ENCODE measurements at places on chromosomes 4 and X.

- DNase-seq = no peak
Observed at GRCh38 chr4:64776820-64777219, 367.6 kb upstream of the TECRL start.

- DNase-seq = no peak
Observed at GRCh38 chrX:138890491-138890890, 179.0 kb upstream of the FGF13 start.

GRCh38 chr4:101649790-101650515 is 140.6 kb upstream of the BANK1 start:
- no peak for DNase-seq

DNA sequence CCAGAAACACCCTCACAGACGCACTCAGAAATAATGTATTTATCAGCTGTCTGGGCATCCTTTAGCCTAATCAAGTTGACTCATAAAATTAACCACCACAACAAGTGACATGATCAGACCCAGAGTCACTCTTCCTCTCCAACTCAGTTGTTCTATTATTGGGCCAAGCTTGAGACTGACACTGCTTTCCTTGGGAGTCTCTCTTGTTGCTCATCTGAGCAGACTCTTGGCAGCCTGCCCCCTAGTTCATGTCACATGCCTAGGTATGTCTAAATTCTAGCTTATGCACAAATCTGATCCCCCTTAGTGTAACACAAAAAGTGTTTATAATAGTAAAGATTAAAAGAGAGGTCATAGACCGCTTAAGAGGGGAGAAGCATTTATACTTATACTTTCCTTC is 72.6 kb upstream of the ADAMTS3 start:
- DNase-seq = no peak

DNA sequence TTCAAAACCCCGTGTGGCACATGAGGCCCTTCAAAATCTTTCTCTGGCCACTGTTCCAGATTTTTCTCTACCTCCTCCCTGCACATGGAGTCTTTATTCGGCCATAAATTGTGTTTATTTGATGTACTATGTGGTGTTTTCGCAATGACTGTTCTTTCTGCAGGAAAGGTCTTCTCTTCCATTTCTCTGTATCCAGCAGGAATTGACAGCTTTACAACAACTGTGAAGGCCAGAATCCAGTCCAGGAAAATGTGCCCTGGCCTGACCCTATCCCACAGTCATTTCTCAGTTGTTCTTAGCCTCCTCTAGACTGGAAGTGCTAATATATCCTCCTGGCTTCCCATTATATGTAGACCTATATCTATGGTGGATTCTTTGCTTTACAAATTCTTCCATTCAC is 191.4 kb downstream of the COL25A1 start:
- no peak for DNase-seq

DNA sequence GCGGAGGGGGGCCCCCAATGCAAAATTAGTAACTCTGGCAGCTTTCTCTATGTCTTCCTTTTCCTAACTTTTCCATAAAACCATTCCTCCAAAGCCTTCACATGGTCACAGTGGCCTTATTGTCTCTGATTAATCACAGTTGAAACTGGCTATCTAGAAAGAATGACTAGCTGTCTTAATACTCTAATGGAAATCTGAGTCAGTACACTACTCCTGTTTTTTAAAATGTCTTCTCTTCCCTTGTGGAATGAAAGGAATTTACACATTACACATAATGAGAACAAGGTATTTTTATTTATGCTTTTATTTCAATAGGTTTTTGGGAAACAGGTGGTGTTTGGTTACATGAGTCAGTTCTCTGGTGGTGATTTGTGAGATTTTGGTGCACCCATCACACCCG is 66.3 kb upstream of the PUDP start:
- no peak for DNase-seq

DNA sequence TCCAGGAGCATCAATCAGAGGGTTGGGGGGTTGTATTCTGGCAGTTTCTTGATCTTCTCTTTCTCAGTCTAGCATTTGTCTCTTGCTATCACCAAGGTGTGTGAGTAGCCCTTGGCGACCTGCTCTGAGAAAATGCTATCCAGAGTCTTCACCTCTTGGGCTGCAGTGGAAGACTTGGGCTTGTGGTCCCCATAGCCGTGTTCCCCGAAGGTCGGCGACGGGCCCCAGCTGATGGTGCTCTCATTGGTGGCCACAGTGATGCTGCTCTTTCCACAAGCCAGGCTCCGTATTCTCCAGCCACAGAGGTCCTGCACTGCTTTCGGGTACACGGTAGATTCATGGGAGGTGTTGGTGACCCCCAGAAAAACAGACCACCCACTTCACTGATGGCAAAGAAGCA is 25.9 kb upstream of the ETNPPL start:
- no peak for DNase-seq

DNA sequence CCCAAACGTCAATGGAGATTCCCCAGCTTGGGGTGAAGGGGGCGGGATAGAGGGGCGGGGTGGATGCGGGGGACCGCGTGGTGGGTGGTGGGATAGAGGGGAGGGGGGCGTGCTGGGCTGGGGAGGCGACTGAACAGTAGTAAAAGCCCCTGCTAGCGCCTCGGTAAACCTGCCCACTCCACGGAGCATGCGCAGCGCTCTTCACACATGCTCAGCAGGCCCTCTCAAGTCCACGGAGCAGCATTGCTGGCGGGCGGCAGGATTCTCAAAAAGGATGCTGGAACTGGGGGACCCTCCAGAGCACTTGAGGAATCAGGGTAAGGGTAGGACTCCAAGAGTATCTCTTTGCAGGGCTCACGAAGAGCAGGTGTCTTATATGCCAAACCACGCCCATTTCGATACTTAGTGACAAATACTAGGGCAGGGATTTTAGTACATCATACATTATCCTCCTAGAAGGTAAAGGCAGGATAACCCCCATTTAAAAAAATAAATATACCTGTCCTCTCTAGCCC is 378 bp upstream of the RPS6KA6 start:
- peak; percentile 49 for DNase-seq

DNA sequence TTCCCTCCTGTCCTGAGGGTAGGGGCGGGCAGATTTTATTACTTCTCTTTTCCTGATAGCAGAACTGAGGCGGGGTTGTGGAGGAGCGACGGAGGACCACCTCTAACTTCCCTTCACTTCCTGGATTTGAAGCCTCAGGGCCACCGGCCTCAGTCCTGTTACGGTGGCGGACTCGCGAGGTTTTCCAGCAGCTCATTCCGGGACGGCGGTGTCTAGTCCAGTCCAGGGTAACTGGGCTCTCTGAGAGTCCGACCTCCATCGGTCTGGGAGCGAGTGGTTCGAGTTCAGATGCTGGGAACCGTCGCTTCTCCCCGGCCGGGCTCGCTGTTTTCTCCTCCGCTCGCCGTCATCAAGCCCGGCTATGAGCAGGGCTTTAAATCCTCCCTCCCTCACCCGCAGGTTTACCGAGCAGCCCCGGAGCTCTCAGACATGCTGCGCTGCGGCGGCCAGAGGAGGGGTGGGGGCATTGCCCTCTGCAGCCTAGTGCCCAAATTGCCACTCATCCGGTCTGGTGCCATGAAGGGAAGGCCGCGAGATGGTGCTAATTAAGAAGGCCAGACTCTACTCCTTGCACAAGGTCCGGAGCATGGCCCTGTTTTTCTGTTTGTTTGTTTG is 23.3 kb downstream of the HAND2 start:
- no peak for DNase-seq

DNA sequence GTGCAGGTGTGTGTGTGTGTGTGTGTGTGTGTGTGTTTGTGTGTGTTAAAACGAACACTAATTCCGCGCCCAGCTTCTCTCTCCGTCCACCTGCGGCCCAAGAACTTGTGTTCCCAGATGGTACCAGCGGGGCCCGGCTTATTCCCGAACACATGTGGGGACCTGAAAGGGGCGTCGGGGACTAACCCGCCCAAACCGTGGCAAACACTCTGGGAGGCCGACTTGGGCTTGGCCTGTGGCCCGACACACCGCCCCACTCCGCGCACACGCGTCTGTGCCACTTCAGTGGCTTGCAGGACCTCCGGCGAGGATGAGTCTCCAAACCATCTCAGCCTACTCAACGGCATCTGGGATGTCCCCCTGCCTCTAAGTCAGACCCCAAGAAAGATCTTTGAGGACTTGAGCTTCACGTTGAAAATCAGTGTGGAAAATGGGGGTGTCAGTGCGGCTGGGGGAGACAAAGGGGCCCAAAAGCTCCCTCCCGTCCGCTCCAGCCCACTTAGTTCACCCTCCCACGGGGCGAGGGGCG is 790 bp upstream of the HHIP start:
- peak; percentile 37 for DNase-seq

GRCh38 chr4:156971165-156971675 is 379 bp downstream of the PDGFC start:
- DNase-seq = no peak

DNA sequence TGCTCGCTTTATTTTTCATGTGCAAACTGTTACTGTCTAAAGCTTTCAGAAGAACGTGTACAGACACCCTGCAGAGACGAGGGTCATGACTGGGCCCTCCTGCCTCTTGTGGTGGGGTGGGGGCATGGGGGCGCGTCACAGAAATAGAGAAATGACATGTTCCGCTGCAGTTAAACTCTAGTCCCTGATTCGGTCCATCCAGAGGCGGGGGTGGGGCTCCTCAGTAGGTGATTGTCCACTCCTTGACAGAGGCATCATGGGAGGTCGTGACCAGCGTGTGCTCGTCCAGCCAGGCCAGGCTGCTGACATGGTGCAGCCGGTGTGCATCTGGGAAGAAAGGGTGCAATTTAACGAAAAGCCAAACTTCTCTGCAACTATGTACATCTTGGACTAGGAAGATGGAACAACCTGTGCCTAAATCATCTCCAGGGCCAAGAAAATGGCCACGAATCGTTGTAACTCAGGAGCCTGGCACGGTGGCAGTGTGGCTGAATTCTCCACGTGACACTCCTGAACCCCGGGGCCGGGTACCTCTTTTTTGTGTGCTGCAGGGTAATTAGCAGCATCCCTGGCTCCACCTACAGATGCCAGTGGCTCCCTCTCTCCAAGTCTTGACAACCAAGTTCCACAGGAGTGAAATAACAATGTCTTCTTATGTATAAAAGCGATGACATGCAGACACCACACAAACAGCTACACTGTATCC is 41.3 kb downstream of the WDR1 start:
- no peak for DNase-seq

GRCh38 chrX:24253469-24253868 is 60.4 kb downstream of the SUPT20HL2 start:
- no peak for DNase-seq

All from fibroblast of skin of back (primary cell).